ENCODE measurements at places on chromosomes 11 and 22. TPM values are rescaled to one million over a fixed set of nuclear protein-coding genes. Genes with fewer than 3 reads are reported as not detected.

Gene CTSW
- total RNA-seq: 0.20 TPM

Gene ESAM
- 317 TPM for total RNA-seq

Gene DCHS1
- total RNA-seq: 23.9 TPM

Gene SOX10
- not detected for total RNA-seq

Gene SDF2L1
- total RNA-seq: 87.5 TPM

Gene ST3GAL4
- total RNA-seq: 23.1 TPM

Gene ART1
- total RNA-seq: not detected

Gene HORMAD2
- total RNA-seq: not detected

Gene TNNT3
- total RNA-seq: not detected

Gene NEFH
- total RNA-seq: 2.1 TPM

Gene ALX4
- not detected for total RNA-seq

Gene CCT8L2
- not detected for total RNA-seq

Gene RAB36
- total RNA-seq: 0.73 TPM

Gene CELSR1
- 5.7 TPM for total RNA-seq

Gene POU2AF2
- total RNA-seq: not detected

Gene TMEM132A
- 130 TPM for total RNA-seq

Gene YPEL4
- 0.25 TPM for total RNA-seq

Gene RHBDD3
- 25.6 TPM for total RNA-seq

Measured in mammary microvascular endothelial cell (primary cell).